ENCODE measurements at places on chromosomes 4 and X.

DNA sequence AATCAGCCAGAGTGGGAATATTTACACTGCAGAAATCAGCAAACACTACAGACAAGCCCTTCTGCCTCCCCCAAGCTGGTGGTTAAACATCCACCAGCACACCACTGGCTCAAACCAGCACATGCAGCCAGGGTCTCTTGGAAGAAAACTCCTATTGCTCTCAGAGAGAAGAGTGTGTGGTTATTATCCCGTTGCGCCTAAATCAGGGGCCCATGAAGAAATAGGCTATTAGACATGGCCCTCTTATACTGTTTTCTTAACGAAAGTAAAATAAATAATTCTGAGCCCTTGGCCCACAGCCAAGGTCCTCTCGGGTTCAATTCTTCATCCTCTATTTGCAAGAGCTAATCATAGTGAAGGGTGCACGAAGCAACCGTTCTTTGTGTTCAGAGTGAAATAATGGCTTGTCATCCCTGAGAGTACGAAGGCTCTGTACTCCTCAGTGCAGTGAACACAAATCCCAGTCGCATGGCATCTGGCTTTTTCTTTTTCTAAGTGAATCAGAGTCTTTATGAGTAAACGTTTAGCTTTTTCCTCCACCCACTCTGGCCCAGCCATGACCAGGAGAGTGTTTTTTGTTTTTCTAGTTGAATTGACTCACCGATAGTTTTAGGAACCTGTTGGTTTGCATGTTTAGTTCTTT, 33.4 kb upstream of the RBM47 start:
- no peak for DNase-seq

- DNase-seq = no peak
Measured at GRCh38 chrX:103386332-103386731, 10.0 kb downstream of the BEX3 start.

DNA sequence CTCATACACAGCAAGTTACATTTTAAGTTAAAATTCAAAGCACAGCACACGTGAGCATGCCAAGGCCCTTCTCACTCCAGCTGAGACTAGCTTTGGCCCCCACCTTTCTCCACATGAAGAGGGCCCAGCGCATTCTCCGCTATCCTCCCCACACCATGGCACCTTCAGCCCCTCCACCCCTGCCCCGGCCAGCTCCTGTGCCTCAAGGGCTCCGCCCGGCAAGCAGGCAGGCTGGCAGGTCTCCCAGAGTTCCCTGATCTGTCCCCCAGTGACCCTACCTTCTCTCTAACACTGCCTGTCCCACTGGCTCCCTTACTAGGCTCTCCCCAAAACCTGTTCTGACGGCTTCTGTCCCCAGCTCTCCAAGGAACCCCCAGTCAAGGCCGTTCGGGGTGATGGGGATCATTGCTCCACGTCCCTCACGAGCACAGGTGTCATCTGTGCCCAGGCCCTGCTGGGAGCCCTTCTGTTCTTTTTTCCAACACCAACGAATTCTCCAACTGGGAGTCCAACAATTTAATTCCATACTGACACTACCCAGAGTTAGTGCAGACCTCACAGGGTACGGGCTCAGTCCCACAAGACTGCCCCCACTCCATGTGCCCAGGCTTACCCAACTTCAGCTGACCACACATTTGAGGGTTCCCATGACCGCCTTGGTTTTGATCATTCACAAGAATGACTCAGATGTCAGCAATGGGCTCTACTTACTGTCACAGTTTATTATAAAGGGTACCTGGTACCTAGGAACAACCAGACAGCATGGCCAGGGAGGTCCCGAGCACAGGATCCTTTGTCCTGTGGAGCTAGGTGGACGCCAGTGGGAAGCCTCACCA, 4.2 kb downstream of the LETM1 start:
- no peak for DNase-seq

DNA sequence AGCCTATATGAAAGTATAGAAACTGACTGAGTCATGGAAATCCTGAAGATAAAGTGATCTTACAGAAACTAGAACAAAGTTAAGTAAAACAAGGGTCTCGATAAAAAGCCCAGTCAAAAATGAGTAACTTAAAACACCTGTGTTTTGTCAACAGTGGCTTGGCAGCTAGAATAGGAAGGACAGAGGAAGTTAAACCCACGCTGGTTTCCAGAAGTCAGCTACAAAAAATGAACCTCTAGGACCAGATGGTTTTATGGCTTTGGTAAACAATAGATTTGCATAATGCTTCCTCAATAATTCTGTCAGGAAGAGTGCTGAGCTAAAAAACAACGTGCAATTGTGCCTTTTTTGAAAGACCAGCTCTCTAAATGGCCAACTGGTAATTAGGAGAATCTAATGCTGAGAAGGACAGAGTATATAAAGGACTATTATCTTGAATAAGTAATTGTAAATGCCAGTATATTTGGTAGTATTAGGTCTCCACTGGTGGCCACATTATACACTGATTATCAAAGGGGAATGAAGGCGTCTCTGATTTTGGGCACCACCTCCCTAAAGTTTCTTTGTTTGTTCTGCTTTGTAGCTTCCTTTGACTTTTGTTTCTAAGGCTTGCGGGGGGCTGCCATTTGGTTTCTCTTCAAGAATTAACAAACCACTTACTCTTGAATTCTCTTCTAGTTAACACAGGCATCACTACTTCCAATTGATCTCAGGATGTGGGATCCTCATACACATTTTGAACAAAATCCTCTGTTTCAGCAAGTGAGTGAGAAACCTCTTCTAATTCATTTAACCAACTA, 72.2 kb upstream of the PPP3CA start:
- no peak for DNase-seq

- DNase-seq = no peak
Measured at GRCh38 chr4:141473952-141474351, 162.4 kb upstream of the IL15 start.

GRCh38 chrX:47112316-47112954, 32.1 kb downstream of the NDUFB11 start:
- DNase-seq = no peak

DNA sequence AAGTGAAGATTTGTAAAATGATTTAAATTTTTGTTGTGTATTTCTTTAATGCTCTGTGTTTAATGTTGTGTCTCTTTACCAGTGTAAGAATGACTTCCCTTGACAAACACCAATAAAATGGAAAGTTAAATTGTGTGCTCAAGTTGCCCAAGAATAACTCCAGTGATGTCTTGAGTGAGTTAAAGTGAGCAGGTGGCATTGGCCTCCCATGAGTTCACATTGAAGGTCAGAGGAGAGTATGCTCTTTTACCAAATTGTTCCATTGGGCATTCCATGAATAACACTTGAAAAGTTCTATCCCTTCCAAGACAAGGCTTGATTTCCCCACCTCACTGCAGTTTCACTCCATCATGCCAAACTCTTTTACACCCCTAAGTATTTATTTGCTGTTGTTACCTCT, 4.5 kb downstream of the ANXA5 start:
- no peak for DNase-seq

DNA sequence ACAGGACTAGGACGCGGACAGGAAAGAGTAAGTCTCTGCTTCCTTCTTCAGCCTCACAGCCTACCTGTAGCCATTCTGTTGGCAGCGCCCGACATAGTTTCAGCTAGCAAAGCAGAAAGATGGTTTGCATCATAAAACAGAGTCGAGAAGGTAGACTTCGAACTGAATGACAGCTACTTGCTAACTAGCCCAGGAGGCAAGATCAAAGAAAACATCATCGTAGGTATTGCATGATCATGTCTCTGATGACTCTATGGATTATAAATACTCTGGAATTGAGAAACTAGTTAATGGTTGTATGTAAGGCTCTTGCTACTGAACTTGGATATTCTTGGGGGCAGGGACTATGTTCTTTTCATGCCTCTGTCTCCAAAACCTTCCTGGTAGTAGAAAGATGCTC, 333.1 kb upstream of the KLF3 start:
- DNase-seq = no peak

DNA sequence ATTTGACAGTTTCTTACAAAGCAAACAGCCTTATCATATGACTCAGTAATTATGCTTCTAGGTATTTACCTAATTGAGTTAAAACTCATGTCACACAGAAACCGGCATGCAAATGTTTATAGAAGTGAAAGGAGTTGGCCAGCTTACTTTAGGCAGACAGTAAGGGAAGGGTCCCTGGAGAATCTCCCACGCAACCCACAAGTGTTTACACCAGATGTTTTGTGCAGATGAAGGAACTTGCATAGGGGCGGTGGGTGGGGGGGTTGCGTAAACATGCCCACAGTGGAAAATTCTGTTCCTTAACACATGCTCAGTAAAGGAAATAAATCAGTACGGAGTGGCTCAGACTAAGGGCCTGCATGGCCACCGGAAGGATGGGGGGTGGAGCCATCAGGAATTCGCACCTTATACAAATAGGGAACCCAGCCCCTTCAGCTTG, 330.5 kb upstream of the AADAT start:
- no peak for DNase-seq

GRCh38 chr4:16713696-16714095, 184.7 kb downstream of the LDB2 start:
- DNase-seq = no peak

DNA sequence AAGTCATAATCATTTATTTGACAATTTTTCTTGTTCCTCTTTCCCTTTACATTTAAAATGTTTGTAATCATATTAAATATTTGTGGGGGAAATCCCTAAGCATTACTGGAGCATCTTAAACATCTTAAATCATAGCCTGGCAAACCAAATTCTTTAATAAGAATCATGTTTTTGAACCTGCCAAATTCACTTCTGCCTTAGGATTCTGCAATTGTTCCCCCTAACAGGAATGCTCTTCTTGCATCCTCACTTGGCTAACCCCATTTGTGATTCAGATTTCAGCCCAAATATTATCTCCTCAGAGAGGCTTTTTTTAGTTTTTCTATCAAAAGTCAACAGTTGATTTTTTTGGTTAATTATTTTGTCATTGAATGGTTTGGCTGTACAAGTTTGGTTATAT, 241.1 kb downstream of the MAPK10 start:
- no peak for DNase-seq

DNA sequence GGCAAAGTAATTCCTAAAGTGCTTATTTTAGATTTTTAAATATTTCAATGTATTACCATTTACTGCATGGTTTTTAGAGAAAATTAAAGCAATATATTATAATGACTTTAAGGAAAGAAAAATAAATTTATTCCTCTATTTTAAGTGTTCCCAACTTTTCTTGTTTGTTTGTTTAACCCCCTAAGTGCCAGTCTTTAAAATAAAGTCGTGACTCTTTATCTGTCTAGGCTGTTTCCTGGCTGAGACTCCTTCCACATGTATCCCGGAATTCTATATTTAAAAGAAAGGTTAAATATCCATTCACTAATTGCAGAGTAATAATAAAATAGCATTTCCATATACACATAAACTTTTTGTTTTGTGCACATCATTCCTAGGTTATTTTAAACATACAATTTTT, 71.2 kb downstream of the GAB1 start:
- no peak for DNase-seq

DNA sequence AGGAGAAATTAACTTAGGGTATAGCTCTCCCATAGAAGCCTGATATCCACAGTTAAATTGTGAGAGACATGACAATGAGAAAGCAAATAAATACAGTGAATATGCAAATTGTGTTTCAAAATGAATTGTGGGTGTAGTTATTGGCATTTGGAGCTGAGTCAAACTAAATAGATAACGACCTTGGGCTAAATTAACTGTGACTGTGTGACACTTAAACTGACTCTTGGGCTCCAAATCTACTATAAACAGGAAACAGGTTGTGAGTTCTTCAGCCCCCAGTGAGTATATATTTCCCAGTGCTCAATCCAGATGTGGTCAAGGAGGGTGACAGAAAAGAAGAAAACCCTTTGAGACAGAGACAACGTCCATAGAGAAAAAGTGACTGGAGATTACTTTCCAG, 11.3 kb upstream of the MAGEA10 start:
- DNase-seq = no peak

GRCh38 chr4:169286562-169287301, 16.0 kb upstream of the SH3RF1 start:
- no peak for DNase-seq

GRCh38 chrX:9340598-9341290, 124.1 kb upstream of the TBL1X start:
- no peak for DNase-seq

GRCh38 chr4:6502747-6503465, 30.5 kb upstream of the PPP2R2C start:
- DNase-seq = no peak

GRCh38 chrX:55135171-55135570, 46.4 kb downstream of the PAGE2 start:
- DNase-seq = no peak

GRCh38 chr4:168815379-168816345, 194.4 kb downstream of the CBR4 start:
- DNase-seq = no peak

GRCh38 chrX:44093431-44093830, 120.2 kb upstream of the NDP start:
- no peak for DNase-seq

Data from stimulated activated CD8-positive, alpha-beta memory T cell treated with anti-CD3 and anti-CD28 coated beads, Interleukin-15, amount 100 ng/mL, for 24 hours (primary cell).